ENCODE measurements at places on chromosomes 11 and 22. TPM values are rescaled to one million over a fixed set of nuclear protein-coding genes. Genes with fewer than 3 reads are reported as not detected.

Gene YPEL4
- not detected for polyA plus RNA-seq

Gene PLAAT2
- polyA plus RNA-seq, result 35.6 TPM

DNA sequence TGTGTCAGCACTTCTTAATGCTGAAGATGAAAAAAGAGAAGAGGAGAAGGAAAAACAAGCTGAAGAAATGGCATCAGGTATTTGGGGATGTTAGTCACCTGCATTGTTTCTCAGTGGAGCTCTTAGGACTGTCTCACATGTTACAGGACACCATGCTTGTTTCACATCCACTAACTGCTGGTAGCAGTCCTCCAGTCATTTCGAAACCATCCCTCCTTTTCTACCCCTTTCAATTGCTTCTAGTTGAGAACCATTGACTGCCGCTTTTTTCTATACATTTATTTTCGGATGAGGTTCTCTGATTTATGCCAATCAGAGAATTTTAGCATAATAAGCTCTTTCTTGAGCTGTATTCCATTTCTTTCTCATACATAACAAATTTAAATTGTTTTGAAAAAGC, 21.5 kb downstream of the BIRC2 start:
- DNase-seq, result no peak
- H3K27ac ChIP-seq, result no peak overlapping the region
- H3K27me3 ChIP-seq, result no peaks in the 10 kb centered on the region
- peaks cover 12% of the 10 kb centered on the region for H3K36me3 ChIP-seq

Gene PIWIL4
- 17.0 TPM for polyA plus RNA-seq

DNA sequence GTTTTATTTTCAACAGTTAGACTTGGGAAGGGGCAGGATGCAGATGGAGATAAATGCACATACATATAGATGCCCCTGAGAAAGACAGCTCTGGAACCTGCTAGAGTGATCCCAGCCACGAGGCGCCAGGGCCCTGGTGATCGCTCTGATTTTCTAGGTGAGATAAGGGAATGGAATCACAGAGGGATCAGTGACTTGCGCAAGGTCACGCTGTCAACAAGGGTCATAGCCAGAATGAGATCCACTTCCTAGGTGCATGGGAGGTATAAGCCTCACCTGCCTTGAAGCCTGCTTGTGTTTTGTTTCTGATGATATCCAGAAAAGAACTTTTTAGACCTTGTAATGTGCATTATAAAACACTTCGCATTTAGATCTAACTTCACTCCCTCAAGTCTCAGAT, 47.5 kb downstream of the ZBTB16 start:
- peaks cover 13% of the 10 kb centered on the region for H3K4me1 ChIP-seq
- peaks cover 2% of the 10 kb centered on the region for H3K36me3 ChIP-seq
- no peak overlapping the region for H3K27ac ChIP-seq
- no peak overlapping the region for H3K4me3 ChIP-seq
- no peak for DNase-seq

Gene HPS4
- 9.8 TPM for polyA plus RNA-seq

Gene CDHR5
- 1,182 TPM for polyA plus RNA-seq

Gene TEX54
- not detected for polyA plus RNA-seq
